ENCODE measurements at places on chromosomes 12 and 14.

DNA sequence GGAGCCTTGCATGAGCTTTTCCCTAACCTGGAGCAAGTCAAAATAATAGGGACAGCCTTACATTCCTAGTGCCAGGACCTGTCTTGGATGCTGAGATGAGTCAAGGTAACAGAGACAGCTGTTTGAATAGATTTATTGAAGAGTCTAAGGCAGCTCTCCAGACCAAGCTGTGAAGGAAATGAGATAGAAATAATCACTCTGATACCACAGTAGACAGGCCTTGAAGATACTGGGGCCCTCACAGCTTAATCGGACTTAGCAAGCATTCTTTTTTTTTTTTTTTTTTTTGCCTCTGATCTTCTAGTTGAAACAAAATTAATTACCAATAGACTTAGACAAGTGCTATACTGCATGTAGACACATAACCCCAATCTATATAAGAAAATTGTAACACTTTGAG lies 3.1 kb upstream of the RNASE9 start:
- no peak overlapping the region for H3K4me3 ChIP-seq
- no peak overlapping the region for H3K27ac ChIP-seq
- H3K27me3 ChIP-seq, result no peaks in the 10 kb centered on the region
- H3K4me1 ChIP-seq, result no peaks in the 10 kb centered on the region

GRCh38 chr14:71583194-71583593 lies 349.0 kb upstream of the RGS6 start:
- no peak overlapping the region for H3K4me3 ChIP-seq
- H3K36me3 ChIP-seq, result no peaks in the 10 kb centered on the region
- peaks cover 27% of the 10 kb centered on the region for H3K4me1 ChIP-seq
- H3K27me3 ChIP-seq, result no peaks in the 10 kb centered on the region
- no peak overlapping the region for H3K27ac ChIP-seq

- DNase-seq, result peak; percentile 46
- peaks cover 9% of the 10 kb centered on the region for H3K4me1 ChIP-seq
- H3K4me3 ChIP-seq, result no peak overlapping the region
- H3K27ac ChIP-seq, result no peak overlapping the region
- no peaks in the 10 kb centered on the region for H3K27me3 ChIP-seq
Observed at GRCh38 chr12:2841056-2841650, 6.3 kb upstream of the NRIP2 start.

- peak overlapping the region; percentile 42 for H3K27ac ChIP-seq
- DNase-seq, result no peak
- H3K4me1 ChIP-seq, result peaks cover 25% of the 10 kb centered on the region
Observed at GRCh38 chr14:73465823-73466532, 7.6 kb upstream of the NUMB start.

DNA sequence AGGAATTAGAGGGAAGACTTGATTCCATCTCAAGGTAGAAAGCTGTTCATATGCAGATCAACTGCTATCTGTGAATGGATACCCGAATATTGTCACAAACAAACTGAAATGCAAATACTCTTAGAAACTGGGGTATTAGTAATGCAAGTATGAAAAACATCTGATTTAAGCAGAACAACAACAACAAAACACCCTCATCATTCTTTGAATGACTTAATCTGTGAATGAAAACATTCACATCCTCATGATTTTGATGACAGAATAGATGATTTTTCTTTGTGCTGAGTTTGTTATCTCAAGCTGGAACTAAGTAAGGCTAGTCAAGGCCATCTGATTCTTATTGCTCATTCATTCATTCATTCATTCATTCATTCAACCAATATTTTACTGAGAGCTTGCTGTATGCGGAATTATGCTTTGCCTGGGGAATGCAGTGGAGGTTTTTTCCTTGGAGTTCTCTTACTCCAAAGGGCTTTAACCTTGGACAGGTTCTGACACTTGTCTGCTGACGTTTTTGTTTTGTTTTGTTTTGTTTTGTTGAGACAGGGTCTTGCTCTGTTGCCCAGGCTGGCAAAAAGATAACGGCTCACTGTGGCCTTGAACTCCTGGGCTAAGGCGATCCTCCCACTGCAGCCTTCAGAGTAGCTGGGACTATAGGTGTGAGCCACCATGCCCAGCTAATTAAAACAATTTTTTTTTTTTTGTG lies 23.3 kb downstream of the OR10G3 start:
- no peak overlapping the region for H3K27ac ChIP-seq
- no peaks in the 10 kb centered on the region for H3K27me3 ChIP-seq
- DNase-seq, result no peak
- no peaks in the 10 kb centered on the region for H3K36me3 ChIP-seq
- H3K4me1 ChIP-seq, result no peaks in the 10 kb centered on the region
- no peak overlapping the region for H3K4me3 ChIP-seq

Measured in lung (tissue), 17 donors.